ENCODE measurements at places on chromosomes 12 and 14.

GRCh38 chr12:123995023-123995748, 22.2 kb downstream of the ZNF664 start:
- no peak for DNase-seq

- DNase-seq, result no peak
These were observed 29.5 kb downstream of the TSPAN8 start for GRCh38 chr12:71128191-71128788.

- no peak for DNase-seq
These were observed 14.4 kb downstream of the TRHDE start for GRCh38 chr12:72286526-72286925.

DNA sequence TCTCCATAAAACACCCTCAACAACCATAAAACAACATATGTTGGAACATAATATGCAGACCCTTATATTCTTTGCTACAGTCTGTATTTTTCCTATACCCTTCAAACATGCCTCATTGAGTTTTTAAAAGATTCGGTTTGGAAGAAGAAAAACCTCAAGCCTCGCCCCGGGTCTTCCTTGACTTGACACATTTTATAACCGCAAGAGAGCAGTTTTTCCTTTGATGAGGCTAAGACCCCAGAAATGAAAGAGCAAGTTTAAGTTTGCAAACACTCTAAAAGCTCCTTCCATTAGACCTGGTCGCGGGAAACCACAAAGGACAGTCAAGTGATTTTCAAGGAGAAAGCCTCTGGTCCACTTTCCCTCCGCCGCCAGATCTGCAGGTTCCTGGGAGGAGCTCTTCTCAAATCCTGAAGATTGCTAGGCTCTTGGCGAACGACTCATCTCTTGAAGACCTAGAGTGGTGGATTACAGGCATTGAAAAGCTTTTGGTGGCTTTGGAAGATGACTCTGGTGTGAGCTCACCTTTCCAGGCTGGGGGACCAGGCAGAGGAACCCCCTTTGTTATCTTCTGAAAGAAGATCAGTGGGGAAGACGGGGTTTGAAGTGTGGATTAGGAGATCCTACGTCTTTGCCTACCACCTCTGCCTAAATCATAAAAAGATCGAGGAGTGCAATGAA, at the start of gene ASCL4:
TSS of gene ASCL4 (plus strand) at position 356 of the 681 bp plus-strand sequence. CDS start 515 bp downstream, outside the sequence.
- no peak for DNase-seq

GRCh38 chr14:25622763-25623162, 572.8 kb upstream of the STXBP6 start:
- DNase-seq, result no peak

DNA sequence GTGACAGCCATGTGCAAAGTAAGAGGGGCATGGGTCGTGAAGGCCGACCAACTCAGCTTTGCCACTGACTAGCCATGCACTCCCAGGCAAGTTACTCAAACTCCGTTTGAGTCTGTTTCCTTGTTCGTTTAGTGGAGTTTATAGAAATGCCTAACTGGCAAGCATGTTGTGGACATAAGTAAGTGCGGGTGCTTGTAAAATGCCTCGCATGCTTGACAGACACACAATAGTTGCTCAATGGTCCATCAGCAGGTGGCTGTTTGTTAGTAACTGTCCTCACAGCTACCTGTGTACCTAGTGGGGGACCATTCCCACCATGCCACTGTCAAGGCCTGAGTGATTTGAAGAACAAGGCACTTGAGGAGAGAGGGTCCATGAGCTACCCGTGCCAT, 338.3 kb downstream of the DPF3 start:
- DNase-seq, result no peak

- DNase-seq, result no peak
These were observed 151.4 kb upstream of the AVPR1A start for GRCh38 chr12:63302269-63302940.

- DNase-seq, result no peak
These were observed 567.5 kb downstream of the TRHDE start for GRCh38 chr12:72839696-72840095.

DNA sequence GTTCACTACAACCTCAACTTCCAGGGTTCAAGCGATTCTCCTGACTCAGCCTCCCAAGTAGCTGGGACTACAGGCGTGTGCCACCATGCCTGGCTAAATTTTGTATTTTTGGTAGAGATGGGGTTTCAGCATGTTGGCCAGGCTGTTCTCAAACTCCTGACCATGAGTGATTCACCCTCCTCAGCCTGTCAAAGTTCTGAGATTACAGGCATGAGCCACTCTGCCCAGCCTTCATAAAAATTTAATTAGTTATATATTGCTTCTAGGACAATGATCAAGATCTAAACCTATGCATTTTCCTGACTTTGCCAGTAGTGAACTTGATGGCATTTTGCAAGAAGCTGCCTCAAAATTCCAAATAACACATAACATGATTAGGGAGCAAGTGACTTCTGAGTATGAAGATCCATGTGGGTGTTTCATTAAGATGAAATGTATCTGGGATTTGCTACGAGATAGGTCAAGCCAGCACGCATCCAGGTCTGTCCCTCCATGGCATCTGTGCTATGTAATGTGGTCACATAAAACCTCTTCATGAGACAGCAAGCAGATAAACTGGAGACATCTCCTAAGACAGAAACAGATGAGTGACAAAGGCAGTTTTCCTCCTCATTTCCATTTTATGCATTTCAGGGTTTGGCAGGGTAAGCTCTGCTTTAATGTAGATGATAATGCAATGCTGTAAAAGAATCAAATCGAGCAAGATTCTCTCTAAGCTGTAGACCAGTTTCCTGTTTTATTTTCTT, 319.4 kb upstream of the ATP2B1 start:
- no peak for DNase-seq
